ENCODE measurements at places on chromosomes 11 and 22.

DNA sequence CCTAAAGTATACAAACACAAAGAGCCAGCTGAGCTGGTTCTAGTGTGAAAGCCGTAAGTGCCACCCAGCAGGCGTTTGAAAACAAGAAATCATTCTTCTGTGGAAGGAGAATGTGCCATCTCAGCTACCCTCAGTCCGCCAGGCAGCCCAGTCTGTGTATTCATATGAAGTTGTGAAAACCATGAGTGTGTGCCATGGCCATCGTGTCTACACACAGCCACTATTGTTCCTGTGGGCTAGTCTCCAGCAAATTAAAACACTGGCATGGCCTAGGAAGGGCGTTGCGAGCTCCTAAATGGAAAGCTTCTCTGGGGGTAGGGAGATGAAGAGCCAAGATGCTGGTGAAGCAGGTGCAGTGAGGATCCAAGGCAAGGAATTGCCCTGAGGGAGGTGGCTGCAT is 51.5 kb upstream of the HORMAD2 start:
- DNase-seq: no peak

DNA sequence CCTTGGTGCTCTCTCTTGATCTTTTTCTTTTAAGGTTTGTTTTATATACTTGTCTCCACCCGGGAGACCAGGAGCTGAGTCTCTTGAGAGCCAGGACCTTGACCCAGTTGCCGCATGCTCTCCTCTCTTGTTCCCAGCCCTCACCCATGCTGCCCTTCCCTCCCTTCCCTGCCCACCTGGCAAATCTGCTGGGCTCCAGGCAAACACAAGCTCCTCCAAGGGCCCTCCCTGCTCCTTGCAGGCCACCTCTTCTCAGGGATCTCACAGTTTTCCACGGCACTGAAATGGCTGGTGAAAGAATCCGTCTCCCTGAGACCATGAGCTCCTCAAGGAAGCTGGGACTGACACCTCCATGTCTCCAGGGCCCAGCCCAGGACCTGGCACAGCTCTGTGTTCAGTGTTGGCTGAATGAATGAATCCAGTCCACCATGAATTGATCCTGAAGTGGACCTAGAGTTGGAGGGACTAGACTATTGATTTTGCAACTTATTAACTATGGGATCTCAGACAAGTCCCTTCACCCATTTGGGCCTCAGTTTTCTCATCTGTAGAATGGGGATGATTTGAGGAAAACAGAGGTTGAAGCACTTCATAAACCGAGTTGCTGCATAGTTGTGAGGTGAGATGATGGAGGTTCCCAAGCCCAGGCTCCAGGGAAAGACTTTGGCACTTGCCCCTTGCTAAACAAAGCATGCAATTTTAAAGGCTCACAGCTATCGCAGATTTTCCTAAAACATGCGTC is 25.1 kb upstream of the FBLN1 start:
- no peak for DNase-seq

GRCh38 chr11:61912991-61913698 is 4.2 kb downstream of the RAB3IL1 start:
- no peak for DNase-seq

- no peak for DNase-seq
Measured at GRCh38 chr22:42356533-42356932, 75.7 kb downstream of the NFAM1 start.

GRCh38 chr11:104581246-104581980 is 316.8 kb downstream of the CASP12 start:
- DNase-seq: no peak

- DNase-seq: no peak
Measured at GRCh38 chr22:37751449-37752188, 54.8 kb downstream of the TRIOBP start.

GRCh38 chr11:29963796-29964195 is 53.0 kb downstream of the KCNA4 start:
- no peak for DNase-seq

- DNase-seq: no peak
Measured at GRCh38 chr11:15725246-15725645, 610.5 kb downstream of the INSC start.

DNA sequence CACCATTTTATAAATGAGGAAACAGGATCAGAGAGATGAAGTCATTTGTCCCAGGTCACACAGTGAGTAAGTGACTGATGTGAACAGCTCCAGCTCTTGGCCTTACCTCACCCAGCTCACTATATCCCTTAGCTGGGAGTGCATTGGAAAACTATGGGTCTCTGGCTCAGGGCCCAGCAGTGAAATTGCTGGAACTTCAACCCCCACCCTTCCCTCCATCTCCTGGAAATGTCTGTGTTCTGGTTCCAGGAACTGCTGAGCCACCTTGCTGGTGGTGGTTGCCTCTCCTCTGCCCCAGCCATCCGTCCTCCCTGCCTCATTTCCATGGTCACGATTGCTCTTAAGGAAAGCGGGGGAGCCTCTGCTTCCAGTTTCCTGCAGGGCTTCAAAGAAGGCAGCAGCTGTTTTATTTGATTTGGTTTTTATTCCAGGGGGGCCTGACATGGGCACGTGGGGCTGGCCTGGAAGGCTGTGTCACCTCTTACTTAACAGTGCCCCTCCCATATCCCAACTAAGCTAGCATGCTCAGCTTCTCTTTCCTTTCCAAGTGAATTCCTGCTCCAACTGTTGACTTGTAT is 46.2 kb upstream of the CSTF3 start:
- DNase-seq: no peak

DNA sequence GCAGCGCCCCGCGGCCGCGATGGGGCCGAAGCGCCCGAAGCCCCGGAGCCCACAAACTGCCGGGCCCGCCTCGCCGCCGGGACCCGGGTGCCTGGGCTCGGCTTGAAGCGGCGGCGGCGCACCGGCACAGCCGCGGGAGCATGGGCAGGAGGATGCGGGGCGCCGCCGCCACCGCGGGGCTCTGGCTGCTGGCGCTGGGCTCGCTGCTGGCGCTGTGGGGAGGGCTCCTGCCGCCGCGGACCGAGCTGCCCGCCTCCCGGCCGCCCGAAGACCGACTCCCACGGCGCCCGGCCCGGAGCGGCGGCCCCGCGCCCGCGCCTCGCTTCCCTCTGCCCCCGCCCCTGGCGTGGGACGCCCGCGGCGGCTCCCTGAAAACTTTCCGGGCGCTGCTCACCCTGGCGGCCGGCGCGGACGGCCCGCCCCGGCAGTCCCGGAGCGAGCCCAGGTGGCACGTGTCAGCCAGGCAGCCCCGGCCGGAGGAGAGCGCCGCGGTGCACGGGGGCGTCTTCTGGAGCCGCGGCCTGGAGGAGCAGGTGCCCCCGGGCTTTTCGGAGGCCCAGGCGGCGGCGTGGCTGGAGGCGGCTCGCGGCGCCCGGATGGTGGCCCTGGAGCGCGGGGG is 346 bp downstream of the FJX1 start:
- DNase-seq: peak; percentile 16

GRCh38 chr11:28963187-28963586 is 855.0 kb downstream of the METTL15 start:
- DNase-seq: no peak

GRCh38 chr11:67627812-67628624 is 1.7 kb downstream of the NUDT8 start:
- DNase-seq: no peak

- DNase-seq: no peak
Measured at GRCh38 chr22:37318364-37319109, 36.2 kb downstream of the CYTH4 start.

- no peak for DNase-seq
Measured at GRCh38 chr11:103659206-103659618, 377.2 kb upstream of the DDI1 start.

GRCh38 chr22:17314487-17314886 is 54.8 kb upstream of the CECR2 start:
- DNase-seq: no peak

DNA sequence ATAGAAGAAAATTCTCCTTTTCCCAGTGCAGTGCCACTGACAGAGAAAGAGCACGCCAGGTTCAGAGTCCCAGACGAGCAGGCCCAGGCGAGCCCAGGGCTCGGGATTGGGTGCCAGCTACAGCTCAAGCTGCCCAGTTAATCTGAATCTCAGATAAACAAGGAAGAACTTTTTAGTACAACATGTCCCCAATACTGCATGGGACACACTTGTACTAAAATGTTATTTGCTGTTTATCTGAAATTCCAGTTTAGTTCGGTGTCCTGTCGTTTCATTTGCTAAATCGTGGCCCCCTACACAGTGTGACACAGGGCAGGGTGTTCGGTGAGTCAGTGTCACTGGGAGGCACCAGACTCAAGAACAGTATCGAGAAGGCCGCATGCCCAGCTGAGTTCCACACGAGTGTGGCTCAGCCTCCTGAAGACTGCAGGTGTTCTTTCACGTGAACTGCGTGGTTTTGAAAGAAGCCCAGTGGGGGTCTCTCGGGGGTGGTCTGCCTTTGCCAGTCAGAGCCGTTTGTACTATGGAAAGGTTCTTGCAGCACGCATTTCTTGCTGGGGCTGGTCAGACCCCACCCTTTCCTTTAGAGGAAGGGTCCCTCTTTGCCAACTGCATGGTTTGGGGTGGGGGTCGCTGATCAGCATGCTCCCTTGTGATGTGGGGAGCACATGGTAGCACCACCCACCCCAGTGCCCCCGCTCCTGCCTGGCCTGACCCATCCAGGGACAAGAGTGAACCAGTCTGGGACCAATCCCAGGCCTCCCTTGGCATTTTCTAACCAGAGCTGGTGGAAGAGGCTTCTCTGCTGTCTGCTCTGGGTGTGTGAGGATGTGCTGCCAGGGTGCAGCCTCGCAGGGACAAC is 115.6 kb upstream of the B3GAT1 start:
- DNase-seq: no peak

DNA sequence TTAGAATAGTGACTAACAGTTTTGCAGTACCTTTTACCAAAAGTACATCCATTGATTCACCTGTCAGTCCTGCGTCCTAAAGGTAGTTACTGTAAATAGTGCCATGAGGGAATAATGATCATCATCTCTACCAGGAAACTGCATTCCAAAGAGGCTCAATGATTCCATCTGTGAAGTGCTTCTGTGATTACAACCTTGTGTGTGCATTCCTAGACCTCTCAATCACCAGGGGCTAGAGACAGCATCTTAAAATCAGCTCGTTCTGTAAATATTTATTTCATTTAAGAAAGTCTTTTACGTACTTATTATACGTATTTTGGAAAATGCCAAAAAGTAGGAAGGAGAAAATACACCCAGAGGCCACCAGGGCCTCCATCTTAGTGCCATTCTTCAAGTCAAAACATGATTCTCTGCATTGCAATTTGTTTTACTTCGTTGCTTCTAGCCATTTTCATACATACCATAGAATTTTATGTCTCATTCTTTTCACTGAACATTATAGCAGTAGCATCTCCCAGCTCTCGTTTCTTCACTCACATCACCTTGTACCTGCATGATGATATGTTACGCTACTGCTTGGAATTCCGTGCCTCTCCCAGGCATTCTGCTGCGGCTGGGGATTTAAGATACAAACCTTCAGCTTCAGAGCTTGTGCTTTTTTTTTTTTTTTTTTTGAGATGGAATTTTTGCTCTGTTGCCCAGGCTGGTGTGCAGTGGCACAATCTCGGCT is 117.0 kb downstream of the SEZ6L start:
- no peak for DNase-seq

- DNase-seq: no peak
Measured at GRCh38 chr11:65129649-65130441, 4.5 kb downstream of the SYVN1 start.

DNA sequence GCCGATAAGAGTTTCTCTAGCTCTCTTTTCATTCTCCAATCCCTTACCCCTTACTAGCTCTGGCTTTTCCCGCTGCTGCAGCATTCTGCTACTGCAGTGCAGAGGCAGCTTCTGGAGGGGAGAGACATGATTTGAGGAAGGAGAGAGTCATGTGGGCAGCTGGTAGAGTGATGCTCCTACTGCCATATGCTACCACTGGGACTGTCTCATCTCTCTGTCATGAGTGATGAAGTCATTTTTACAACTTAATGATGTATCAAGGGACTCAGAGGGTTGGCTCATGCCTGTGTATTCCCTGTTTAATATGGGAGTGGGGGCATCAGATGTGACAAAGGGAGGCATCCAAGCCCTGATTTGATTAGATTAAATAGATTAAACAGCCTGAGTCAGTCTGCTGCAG is 11.3 kb downstream of the SLC17A6 start:
- no peak for DNase-seq

GRCh38 chr22:17106785-17107546 is 14.2 kb downstream of the TMEM121B start:
- DNase-seq: no peak

DNA sequence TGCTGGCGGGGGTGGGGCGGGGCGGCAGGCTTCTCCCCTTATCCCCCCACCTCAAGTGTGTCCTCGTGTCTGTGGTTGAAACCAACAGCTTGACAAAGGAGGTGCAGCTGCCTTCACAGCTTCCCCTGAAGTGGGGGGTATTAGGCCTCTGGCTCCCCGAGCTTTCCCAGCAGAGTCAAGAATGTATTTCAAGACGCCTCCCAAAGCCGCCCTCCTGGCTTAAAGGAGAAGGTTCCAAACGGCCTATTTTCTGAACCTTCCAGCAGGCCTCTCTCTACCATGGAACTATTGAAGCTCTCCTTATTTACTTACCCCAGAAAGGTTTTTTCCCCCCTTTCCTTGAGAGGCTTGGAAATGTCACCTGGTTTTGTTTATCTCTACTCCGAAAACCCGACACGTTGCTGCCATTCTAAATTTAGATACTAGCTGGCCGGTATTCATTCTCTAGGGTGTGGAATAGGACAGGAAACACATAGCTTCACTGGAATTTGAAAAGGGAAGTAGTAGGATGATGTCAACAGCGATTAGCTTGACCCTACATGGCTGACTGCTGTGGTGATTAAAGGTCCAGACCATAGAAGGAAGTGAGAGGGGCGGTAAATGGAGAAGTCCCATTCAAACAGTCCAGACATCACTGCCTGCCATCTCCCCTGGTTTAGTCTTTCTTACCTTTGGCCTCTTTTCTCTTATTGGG is 671 bp upstream of the PICALM start:
- no peak for DNase-seq

- no peak for DNase-seq
Measured at GRCh38 chr11:18772211-18772610, 19.4 kb downstream of the PTPN5 start.

DNA sequence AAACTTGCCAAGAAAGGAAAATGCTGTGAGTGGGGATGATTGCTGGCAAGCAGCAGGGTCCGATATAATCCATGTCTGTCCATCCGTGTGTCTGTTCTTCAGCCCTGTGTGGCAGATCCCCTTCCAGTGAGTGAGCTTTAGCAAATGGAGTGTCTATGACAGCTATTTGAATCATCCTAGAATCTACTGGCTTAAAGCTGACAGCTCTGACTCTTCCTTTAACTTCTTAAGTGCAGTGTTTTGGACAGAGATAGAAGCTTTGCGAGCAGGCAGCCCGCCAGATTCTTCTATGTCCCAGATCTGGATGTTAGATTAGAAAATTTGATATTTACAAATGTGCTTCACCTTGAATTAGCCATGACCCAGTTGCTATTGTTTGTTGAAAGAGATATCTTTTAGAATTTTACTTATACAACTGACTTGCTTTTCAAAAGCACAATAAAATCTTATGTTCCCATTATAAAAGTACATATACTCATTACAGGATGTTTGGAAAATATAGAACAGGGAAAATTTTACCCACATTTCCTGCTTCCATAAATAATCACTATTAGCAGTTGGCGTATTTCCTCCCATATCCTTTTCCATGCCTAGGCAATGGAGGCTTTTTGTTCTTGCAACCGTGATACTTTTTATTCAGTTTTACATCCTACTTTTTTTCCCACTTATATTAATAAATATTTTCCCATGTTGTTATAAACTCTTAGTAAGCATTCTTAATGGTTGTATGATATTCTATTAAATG is 124.5 kb downstream of the COMMD9 start:
- no peak for DNase-seq
